ENCODE measurements at places on chromosomes 16 and 17.

DNA sequence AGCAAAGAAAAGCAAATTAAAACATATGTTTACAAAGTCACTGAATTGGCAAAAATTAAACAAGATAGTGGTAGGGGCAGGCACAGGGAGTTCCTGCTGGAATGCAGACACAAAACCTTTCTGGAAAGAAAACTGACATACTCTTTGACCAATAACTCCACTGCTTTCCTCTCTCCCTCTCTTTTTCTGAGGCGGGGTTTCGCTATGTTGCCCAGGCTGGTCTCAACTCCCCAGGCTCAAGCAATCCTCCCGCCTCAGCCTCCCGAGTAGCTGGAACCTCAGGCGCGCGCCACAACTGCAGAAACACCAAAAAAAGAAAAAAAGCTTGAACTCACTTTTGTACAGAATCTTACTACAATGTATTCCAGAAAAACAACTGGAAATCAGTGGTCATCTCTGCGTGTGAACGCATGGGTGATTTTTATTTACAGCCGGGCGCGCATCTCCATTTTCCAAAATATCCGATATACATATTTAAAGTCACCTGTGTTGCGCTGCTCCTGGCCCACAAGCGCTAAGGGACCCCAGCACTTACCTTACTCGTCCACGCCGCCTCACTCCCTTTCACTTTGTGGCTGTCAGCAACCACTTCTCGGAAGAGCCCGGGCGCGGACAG is 480 bp downstream of the TXNL4B start:
- peak overlapping the region; percentile 83 for H3K27ac ChIP-seq
- DNase-seq, result no peak
- H3K27me3 ChIP-seq, result no peaks in the 10 kb centered on the region
- H3K4me1 ChIP-seq, result peaks cover 5% of the 10 kb centered on the region
- peak overlapping the region; percentile 94 for H3K4me3 ChIP-seq

DNA sequence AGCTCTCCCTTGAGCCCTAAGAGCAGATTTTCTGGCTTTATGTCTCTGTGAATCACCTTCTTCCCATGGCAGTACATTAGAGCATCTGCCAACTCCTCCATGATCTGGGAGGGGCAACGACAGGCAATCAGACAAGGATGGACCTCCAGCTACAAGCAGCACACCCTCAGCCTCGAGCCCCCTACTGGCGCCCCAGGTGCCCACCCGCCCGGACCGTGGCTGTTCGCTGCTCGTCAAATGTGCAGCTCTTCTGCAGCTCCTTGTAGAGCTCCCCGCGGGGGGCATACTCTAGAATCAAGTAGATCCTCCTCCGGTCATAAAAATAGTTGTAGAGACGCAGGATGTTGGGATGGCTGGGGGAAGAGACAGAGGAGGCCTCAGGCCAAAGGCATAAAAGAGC is 3.8 kb downstream of the AURKB start:
- peaks cover 8% of the 10 kb centered on the region for H3K4me1 ChIP-seq
- DNase-seq, result no peak
- no peak overlapping the region for H3K4me3 ChIP-seq
- H3K36me3 ChIP-seq, result no peaks in the 10 kb centered on the region
- H3K27me3 ChIP-seq, result no peaks in the 10 kb centered on the region
- no peak overlapping the region for H3K27ac ChIP-seq

GRCh38 chr16:50683689-50684374 is 2.7 kb upstream of the SNX20 start:
- peak; percentile 83 for DNase-seq
- H3K36me3 ChIP-seq, result no peaks in the 10 kb centered on the region
- H3K4me1 ChIP-seq, result no peaks in the 10 kb centered on the region
- no peaks in the 10 kb centered on the region for H3K27me3 ChIP-seq

- H3K4me1 ChIP-seq, result no peaks in the 10 kb centered on the region
- H3K4me3 ChIP-seq, result no peak overlapping the region
- no peaks in the 10 kb centered on the region for H3K27me3 ChIP-seq
- H3K27ac ChIP-seq, result no peak overlapping the region
- H3K36me3 ChIP-seq, result no peaks in the 10 kb centered on the region
Measured at GRCh38 chr17:46908068-46908737, 14.8 kb upstream of the GOSR2 start.

- peak overlapping the region; percentile 98 for H3K27ac ChIP-seq
- peak overlapping the region; percentile 99 for H3K4me3 ChIP-seq
Measured at GRCh38 chr17:78781104-78781892, 775 bp downstream of the CYTH1 start.

DNA sequence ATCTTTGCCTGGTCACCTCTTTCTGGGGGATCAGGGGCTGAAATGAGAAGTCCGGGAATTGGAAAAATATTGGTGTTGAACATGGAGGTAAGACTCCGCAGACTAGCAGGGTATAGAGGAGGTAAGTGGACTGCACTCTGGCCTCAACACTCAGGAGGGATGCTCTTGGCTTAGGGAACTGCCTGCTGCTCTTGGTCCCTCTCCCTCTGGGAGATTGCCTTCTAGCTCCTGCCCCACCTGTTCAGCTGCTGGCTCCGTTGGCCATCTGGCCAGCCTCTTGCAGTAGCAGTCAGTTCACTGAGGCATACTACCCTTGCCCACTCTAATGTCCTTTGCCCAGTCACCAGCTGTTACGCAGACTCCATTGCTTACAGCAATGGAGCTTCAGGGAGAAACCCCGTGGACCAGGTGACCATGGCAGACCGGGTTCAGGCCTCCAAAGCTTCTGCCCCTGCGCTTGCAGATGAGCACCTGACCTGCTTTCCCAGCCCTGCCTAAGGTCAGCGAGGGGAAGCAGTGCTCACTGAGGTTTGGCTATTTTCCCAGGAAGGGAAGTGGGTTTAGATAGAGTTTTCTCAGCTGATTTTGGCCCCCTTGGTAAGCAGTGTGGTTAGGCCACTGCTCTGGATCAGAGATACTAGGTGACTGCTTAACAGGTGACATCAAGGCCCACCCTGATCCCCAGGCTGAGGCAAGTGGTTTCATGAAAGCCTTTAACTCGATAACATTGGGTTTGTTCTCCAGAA is 11.9 kb downstream of the CDK5RAP3 start:
- no peaks in the 10 kb centered on the region for H3K4me1 ChIP-seq
- no peak overlapping the region for H3K27ac ChIP-seq
- no peak overlapping the region for H3K4me3 ChIP-seq
- DNase-seq, result no peak
- no peaks in the 10 kb centered on the region for H3K36me3 ChIP-seq
- H3K27me3 ChIP-seq, result no peaks in the 10 kb centered on the region

- H3K27me3 ChIP-seq, result no peaks in the 10 kb centered on the region
- H3K27ac ChIP-seq, result no peak overlapping the region
- no peaks in the 10 kb centered on the region for H3K36me3 ChIP-seq
Measured at GRCh38 chr17:74282587-74283370, 8.7 kb downstream of the DNAI2 start.

DNA sequence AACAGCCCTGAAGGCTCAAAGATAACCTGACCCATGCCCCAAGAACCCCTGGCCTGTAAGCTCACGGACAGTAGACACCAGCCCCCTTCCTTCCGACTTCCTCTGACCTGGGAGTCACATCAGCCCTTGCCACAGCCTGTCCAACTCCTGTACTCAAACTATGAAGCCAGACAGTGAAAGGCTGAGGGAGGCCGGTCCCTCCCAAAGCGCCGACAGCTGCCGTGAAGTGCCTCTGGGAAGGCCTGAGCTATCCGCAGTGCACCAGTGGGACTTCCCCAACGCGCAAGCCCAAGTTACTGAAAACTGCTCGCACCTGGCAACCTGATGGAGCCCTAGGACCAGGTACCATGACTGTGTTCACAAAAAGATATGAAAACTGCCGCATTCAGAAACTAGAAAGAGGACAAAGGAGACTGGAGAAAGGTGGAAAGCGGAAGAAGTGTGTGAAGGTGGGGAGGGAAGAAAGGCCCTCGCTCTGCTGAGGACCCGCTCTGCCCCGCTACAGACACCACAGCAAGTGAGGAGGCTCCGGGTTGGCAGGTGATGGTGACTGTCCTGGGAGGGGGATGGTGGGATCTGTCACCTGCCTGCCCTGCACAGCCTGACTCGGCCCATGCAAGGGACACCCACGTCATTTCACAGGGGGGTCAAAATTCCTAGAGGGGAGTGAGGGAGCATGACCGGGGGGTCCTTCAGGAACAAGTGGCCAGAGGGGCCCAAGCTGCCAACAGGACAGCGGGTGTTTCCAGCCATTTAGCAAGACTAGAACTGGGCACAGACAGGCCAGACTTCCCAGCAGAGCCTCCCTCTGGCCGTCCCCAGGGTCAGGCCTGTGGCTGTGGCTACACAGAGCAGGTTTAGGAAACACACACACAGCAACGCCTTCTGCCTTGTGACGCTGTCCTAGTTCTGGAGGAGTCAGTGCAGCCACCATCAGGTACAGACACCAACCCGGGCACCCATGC is 13.1 kb upstream of the TRAP1 start:
- no peaks in the 10 kb centered on the region for H3K36me3 ChIP-seq
- H3K27ac ChIP-seq, result no peak overlapping the region
- no peak for DNase-seq

GRCh38 chr16:17026600-17027242 is 444.0 kb downstream of the XYLT1 start:
- H3K4me3 ChIP-seq, result no peak overlapping the region
- H3K27me3 ChIP-seq, result no peaks in the 10 kb centered on the region
- no peaks in the 10 kb centered on the region for H3K4me1 ChIP-seq
- no peaks in the 10 kb centered on the region for H3K36me3 ChIP-seq
- peak; percentile 54 for DNase-seq
- H3K27ac ChIP-seq, result peak overlapping the region; percentile 6

- no peaks in the 10 kb centered on the region for H3K36me3 ChIP-seq
- H3K4me3 ChIP-seq, result no peak overlapping the region
- H3K4me1 ChIP-seq, result no peaks in the 10 kb centered on the region
- no peak overlapping the region for H3K27ac ChIP-seq
- no peaks in the 10 kb centered on the region for H3K27me3 ChIP-seq
- DNase-seq, result no peak
Measured at GRCh38 chr16:57349212-57350031, 9.2 kb upstream of the CCL22 start.

GRCh38 chr17:17811381-17812210 is 25.2 kb downstream of the SREBF1 start:
- H3K4me3 ChIP-seq, result no peak overlapping the region
- H3K27me3 ChIP-seq, result no peaks in the 10 kb centered on the region
- H3K4me1 ChIP-seq, result peaks cover 28% of the 10 kb centered on the region
- DNase-seq, result no peak
- H3K27ac ChIP-seq, result no peak overlapping the region

- H3K27me3 ChIP-seq, result no peaks in the 10 kb centered on the region
- H3K36me3 ChIP-seq, result no peaks in the 10 kb centered on the region
- H3K4me1 ChIP-seq, result no peaks in the 10 kb centered on the region
- peak; percentile 28 for DNase-seq
- no peak overlapping the region for H3K4me3 ChIP-seq
Measured at GRCh38 chr17:27497696-27498095, 41.4 kb downstream of the KSR1 start.

- no peaks in the 10 kb centered on the region for H3K36me3 ChIP-seq
- H3K4me3 ChIP-seq, result no peak overlapping the region
- DNase-seq, result no peak
- no peaks in the 10 kb centered on the region for H3K27me3 ChIP-seq
- H3K4me1 ChIP-seq, result no peaks in the 10 kb centered on the region
Measured at GRCh38 chr17:45436161-45436560, 3.5 kb upstream of the ARHGAP27 start.

GRCh38 chr16:57756424-57757325 is 21.1 kb downstream of the KATNB1 start:
- no peaks in the 10 kb centered on the region for H3K27me3 ChIP-seq
- peaks cover 48% of the 10 kb centered on the region for H3K36me3 ChIP-seq
- H3K4me1 ChIP-seq, result no peaks in the 10 kb centered on the region
- H3K27ac ChIP-seq, result no peak overlapping the region
- no peak overlapping the region for H3K4me3 ChIP-seq
